ENCODE measurements at places on chromosomes 5 and 9.

DNA sequence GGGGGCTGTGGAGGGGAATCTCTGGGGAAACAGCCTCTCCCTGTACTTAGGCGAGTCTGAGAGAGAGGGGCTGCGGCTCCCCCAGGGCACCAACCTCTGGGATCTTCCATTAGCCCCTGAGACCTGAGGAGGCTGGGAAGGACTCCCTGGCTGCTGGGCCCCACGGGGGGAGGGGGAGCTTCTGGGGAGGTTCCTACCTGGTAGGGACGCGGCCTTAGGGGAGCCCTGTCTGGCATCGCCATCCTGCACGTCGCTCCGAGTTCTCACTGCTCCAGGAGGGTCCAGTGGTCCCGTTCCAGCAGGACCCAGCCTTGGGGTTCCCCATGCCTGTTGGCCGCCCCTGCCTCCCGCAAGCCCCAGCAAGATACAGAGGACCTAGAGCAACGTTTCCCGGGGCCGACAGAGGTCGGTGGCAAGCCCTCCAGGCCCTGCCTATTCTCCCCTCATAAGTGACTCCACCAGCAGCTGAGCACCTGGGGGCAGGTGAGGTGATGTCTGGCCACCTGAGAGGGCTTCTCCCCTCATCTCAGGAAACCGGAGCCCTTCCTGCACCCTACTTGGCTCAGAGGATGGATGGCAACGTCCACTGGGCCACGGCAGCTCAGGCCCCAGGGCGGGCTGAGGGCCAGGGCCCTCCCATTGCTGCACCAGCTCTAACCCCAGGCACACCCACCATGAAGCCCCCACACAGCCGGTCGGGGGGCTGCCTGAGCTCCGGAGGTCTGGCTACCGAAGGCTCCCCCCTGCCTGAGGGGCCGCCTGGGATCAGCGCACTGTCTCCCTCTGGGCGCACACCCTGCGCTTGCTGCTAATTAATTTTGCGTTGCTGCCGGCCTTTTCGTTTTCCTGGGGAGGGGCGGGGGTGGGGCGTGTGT lies 22.5 kb downstream of the TPPP start:
- no peak for DNase-seq

DNA sequence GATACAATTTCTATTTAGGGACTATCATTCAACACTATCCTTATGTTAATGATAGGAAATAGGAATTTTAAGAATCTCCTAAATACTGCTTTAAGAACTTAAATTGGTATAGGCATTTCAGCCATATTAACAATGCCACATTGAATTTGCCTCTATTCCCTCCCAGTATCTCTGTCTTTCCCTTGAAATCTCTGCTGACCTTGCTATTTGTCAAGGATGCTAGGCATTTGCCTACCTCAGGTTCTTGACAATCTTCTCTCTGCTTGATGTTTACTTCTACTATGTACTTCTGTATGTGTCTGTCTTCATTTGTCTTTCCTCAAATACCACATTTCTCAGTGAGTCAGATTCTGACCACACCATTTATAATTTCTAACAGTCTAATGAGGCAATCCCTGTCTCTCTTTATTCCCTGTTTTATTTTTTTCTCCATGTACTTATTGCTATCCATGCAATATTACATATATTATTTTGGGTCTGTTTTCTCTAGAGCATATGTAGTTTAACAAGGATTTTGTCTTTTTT lies 1461.4 kb upstream of the CDH9 start:
- no peak for DNase-seq

DNA sequence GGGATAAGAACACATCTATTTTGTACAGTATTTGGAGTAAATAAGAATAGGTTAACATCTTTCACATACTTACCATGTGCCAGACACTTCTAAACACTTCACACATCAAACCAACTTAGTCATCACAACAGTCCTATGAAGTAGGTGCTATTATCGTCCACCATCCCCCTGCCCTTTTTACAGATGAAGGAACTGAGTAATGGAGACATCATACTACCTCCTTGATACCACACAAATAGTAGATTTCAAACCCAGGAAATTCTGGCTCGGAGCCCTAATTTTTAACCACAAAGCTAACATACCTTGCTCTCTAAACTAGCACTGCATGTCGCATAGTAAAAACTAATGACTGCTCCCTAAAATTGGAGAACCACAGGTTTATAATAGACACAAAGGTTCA lies 4.2 kb upstream of the ZNF366 start:
- no peak for DNase-seq

DNA sequence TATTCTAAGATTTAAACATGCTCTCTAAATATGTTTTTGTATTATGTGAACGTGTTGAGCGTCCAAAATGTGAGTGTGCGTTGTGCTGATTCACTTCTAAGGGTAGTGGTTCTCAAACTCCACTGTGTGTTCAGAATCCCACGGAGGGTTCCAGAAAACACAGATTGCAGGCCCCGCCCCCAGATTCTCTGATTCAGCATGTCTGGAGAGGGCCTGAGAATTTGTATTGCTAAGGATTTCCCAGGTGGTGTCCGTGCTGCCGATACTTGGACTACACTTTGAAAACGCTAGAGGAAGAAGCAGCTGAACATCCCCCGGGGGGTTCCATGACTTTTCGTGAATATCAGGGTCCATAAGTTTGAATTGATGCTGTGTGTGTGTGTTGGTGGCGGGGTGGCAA lies 1043.2 kb upstream of the WWC1 start:
- DNase-seq = no peak

GRCh38 chr9:113409883-113410206 lies 630 bp downstream of the POLE3 start:
- no peak for DNase-seq

DNA sequence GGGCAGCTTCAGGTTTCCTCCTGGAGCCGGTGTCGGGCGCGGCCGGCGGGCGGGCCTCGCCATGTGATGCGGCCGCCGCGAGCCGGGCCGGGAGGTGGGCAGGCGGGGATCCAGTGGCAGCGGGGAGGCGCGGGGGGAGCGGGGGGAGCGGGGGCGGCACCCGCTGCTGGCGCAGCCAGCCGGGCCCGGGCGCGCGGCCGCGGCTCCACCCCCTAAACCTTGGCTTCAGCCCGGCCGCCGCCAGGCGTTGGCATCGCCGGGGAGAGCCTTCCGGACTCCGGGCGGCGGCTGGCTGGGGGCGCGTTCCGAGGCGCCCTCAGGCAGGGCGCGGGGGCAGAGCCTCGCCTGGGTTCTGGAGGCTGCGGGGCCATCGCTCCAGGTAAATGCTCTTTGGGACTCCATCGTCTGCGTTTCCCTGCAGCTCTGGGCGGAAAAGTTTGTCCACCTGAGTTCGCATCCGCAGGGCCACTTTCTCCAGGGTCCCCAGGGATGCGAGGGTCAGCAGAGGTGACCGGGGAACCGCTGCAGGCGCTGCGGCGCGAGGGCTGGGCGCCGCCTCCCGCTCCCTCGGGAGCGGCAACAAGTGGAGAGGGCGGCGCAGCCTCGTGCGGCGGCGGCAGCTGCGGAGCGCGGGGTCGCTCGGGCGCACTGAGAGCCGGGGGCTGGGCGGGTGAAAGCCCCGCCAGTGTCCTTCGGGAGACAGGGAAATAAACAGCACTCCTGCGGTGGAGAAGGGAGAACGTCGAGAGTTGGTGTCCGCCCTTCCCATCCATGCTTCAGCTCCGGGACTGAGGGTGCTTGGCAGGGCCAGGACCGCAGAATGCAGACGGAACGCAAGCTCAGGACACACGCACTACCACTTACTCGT lies at the start of gene ARHGEF28:
Gene ARHGEF28, plus strand, starts transcription at position 253 of the 868 bp plus-strand sequence. CDS start 58,656 bp downstream, outside the sequence.
- peak; percentile 17 for DNase-seq

GRCh38 chr5:74903165-74903787 lies 37.1 kb upstream of the FAM169A start:
- peak; percentile 45 for DNase-seq

DNA sequence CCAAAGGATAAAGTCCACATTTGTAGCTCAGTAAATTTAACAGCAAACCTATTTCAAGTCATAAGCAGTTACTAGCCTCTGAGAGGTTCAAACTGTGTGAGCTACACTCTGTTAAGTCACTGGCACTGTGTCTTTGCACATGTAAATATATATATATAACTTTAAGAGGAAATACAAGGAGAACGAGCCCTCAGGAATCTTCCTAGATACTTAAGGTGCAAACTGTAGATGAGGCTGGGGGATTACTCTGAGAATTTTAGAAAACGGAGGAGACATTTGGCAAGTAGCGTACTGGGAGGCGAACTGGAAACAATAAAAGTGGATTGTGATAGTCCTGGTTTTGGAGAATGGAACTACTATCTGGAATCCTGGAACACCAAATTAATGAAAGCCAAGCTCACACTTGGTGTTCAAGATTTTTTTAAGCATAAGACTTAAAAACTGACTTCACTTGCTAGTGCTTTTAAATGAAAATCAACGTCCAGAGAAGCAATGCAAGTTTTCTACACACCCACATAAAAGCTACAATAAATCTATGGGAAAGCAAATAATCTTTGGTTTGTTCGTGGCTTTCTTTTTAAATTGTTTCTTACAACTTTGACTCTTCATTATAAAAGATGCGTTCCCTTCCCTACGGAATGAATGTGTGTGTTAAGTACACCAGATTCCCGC lies 1057.0 kb upstream of the DMAC1 start:
- no peak for DNase-seq

- DNase-seq = peak; percentile 30
Measured at GRCh38 chr5:159210210-159210661, 883 bp upstream of the RNF145 start.

GRCh38 chr5:124461941-124462340 lies 284.5 kb downstream of the ZNF608 start:
- DNase-seq = no peak

DNA sequence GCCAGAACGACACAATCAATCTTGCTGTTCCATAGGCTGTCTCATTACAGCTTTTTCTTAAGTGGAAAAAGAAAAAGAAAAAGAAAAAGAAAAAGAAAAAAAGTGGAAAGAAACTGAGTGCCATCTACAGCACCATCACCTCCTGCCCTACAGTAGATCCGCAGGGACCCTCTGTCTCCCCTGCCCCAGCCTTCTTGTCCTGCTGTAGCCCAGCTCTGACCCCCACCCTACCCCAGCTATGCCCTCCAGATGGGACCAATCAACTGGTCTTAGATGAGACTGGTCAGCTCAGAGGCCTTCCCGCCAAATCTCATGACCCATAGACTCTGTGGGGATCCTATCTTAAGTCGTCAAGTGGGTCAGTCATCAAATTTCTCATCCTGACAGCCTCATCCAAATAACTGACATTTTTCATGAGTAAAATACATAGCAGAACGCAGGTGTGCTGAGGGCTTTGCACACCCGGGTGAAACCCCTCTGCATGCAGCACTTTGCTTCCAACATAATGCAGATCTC lies 34.8 kb downstream of the TSPAN17 start:
- DNase-seq = no peak

DNA sequence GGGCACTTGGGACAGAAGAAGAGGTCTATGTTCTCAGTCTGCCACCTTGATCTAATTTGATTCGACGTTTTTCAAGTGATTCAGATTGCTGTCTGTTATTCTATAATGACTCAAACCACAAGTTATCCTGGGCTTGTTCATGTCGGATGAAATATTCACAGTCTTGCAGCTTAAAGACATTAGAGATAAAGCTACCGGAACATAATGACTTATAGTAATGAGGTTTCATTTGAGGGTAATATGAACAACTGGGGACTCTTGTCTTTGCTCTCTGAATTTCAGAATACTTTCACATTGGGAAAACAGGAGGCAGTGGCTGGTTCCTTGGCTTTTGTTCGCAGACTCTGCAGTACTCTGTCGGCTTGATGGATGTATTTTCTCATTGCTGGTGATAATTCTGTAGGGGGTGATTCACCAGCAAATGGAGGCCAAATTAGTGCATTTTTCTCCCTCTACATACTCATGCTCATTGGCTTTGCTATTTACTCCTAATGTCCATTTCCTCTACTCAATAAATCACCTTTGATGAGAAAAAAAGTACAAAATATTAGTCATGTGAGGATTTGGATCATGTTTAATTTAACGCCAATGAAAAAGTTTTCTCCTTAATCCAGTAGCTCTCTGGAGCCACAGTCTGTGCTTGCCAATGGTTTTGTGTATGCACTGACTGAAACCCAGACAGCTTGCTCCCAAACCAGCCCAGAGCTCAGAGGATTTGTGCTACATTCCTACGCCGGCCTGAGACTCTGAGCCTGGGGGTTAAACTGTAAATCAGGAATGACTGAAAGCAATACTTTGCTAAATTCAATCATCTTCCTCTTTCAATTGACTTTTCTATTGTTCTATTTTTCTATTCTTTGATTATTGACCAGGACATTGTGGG lies 154.7 kb upstream of the ANKH start:
- DNase-seq = no peak

- no peak for DNase-seq
Measured at GRCh38 chr9:109907810-109908458, 127.9 kb downstream of the PALM2AKAP2 start.

DNA sequence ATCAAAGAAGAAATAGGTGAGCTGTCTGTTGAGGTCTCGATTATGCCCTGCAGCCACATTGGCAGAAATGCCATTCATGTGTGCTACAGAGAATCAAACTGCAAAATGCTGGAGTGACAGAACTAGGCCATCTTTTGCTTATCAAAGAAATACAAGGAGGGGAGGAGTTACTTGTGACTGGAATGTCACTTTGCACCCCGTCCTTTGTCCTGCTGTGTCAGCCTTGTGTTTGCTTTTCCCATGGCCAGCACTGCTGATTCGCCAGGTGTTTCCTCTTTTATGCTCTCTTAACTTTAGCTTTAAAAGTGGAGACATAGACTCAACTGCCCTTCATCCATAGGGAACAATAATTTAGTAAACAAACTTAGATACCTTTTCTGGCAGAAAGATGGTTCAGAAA lies 54.3 kb downstream of the SLC46A2 start:
- DNase-seq = no peak

DNA sequence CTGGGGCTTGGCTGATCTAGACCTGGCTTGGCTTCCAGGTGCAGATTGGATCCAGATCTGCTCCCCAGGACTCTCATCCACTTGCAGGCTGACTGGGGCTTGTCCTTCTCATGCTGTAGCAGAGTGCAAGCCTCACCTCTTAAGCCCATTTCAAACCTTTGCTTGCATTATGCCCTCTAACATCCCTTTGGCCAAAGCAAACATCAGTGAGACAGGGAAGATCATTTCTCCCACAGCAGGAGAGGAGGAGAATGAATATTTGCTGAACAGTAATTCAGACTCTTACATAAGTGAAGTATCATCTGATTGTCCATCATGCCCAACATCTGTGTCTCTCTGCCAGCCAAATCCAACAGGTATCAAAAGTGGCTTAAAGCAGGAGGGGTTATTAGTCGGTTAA lies 194.9 kb downstream of the C9orf152 start:
- no peak for DNase-seq

DNA sequence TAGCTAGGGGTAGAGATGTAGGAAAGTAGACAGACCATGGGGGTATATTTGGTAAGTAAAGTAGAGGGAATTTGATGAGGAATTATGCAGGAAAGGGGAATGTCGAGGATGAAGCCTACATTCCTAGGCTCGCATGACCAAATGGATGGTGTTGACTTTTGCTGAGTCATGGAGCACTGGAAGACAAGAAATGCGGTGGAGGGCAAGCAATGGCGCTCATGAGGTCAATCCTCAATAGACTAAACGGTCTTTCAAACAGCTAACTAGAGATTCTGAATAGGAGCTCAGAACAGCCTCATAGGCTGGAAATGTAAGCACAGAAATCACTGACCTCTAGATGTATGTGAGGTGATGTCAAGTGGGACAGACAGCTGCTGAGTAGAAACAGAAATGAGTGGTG lies 50.7 kb upstream of the FST start:
- no peak for DNase-seq

GRCh38 chr5:154628685-154629084 lies 126.5 kb upstream of the LARP1 start:
- DNase-seq = no peak
